ENCODE measurements at places on chromosomes 16 and 17.
A peak's percentile ranks its signal among the peaks of the same experiment; 100 is the strongest.

- DNase-seq: no peak
Observed at GRCh38 chr16:74563828-74564263, 43.1 kb downstream of the GLG1 start.

- peak; percentile 54 for DNase-seq
Observed at GRCh38 chr17:43608313-43608712, 53.4 kb downstream of the MEOX1 start.

- DNase-seq: no peak
Observed at GRCh38 chr17:50625032-50625871, 9.4 kb upstream of the ABCC3 start.

DNA sequence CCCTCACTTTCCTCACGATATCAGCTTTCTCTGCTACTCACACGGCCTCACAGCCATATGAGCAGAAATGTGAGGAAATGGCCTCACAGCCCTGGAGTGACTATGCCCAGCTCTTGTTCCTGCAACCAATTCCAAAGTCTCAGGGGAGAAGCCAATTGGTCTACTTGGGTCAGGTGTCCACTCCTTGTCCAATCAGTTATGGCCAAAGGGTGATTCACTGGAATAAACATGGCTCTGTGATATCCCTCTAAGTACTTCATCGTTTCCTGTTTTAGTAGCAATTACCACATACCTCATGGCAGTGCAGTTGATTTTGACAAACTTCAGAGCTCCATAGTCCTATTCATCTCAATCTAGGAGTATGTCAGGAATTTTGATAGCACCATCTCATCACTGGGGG lies 195.4 kb downstream of the KATNIP start:
- DNase-seq: no peak

GRCh38 chr16:88760424-88761142 lies 24.4 kb downstream of the PIEZO1 start:
- no peak for DNase-seq

- DNase-seq: peak; percentile 85
Observed at GRCh38 chr17:75288770-75289114, 491 bp downstream of the SLC25A19 start.

- DNase-seq: no peak
Observed at GRCh38 chr17:34615326-34615725, 35.9 kb downstream of the TMEM132E start.

DNA sequence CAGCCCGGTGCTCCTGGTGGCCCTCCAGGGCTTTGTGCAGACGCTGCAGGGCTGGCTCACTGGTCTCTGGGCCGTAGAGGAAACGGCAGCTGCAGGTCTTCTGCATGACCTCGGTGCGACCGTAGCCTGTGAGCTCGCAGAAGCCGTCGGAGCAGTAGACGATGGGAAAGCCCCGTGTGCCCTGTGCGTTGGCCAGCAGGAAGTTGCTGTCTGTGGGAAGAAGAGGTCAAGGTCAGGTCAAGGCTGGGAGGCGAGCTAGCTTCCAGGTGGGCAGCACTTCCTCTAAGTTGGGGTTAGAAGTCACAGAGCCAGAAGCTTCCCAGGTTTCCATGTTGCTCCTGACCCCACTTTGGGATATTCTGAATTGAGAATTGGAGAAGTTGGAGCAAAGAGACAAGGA lies 2.1 kb downstream of the KCNH4 start:
- peak; percentile 76 for DNase-seq

DNA sequence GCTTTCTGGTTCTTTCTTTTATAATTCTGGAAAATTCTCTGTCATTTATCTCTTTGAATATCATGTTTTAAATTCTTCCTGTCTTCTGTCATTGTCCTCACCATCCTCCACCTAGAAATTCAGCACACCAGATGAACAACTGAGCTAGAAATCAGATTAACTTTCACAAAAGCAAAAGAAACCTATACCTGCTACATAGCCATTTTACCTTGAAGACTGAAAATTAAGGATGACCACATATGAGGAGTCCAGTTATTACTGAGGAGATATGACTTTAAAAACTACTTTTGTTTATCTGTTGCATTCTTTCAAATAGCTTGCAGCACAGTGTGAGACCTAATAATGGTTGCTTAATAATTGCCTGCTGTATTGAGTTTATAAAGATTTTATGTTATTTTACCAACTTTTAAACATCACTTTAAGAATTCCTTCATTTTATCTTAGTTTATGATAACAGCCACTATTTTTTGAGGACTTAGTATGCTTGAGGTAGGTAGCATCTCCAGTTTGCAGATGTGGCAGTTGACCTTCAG lies 104.3 kb downstream of the BCAS3 start:
- DNase-seq: no peak

- DNase-seq: no peak
Observed at GRCh38 chr16:49344401-49344800, 29.2 kb upstream of the C16orf78 start.

DNA sequence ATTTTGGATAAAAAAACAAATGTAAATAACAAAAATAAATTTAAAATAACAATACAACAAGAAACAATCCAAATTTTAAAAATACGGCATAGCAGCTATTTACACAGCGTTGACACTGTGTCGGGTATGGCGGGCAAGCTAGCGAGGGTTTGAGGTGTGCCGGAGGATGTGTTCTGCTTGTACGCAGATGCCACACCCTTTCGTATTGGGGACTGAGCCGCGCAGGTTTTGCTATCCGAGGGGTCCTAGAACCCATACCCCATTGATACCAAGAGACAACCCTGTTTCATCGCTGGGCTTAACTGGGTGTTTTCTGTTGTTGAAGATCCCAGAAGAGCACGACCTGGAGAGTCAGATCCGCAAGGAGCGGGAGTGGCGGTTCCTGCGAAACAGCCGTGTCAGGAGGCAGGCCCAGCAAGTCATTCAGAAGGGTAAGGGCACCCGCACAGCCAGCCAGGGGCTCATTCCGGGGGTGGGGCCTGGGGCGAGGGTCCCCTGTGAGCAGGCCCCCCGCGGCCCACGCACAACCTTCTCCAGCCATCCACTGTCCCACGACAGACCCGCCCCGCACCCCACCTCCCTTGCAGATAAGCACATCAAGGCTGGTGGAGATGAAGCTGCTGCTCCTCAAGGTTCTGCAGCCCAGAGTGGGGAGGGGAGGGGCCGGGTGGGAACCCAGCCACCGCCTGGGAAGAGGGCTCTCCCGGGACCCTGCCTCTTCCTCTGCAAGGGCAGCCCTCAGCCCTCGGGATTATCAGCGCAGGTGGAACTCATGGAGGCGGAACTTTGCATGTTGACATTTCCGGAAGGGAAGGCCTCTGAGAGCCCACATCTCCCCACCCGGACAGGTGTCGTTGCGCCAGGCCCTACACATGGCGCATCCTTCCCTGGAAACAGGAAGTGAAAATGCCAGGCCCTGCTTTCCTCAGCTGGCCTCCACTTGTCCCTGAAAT lies 51.2 kb upstream of the CHMP6 start:
- DNase-seq: peak; percentile 52

GRCh38 chr17:44707755-44708400 lies 587 bp upstream of the DBF4B start:
- no peak for DNase-seq

DNA sequence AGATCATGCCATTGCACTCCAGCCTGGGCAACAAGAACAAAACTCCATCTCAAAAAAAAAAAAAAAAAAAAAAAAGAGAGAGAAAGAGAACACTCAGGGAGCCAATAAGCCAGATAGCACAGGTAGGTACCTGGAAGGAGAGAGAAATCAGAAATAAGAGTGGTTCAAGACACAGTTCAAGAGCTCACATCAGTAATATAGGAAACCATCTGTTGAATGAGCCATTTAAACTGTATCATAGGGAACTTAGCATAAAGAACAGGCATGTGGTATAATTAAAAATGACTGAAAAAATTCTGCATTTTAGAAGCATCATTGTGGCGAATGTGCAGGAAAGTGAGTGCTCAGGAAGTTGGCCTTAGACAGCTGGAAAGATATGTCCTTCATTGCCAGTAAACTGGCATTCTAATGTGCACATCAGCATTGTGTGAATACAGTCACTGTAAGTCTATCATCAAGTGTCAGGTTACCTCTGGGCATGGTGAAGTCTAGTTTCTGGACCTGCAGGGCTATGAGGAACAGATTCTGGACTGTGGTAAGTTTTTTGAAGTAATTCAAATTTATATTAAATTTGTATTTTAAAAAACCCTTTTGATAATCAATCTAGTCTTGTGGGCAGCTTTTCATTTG lies 20.4 kb downstream of the KRT12 start:
- no peak for DNase-seq

DNA sequence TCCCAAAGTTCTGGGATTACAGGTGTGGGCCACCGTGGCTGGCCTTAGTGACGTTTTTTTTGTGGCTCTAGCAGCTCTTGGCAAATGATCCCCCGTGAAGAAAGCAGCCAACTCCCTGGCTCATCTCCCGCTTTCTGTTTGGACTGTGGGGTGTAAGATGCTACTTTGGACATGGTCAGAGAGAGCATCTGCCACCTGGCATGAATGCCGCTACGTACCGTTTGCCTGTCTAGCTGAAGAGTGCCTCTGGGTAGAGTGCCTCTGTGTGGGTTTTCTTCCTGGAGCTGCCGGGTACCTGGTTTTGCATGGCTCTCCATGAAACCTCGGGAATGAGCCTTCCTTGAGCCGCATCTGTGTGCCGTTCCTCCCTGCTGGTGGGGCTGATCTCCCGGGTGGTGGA lies 34.3 kb downstream of the NDEL1 start:
- no peak for DNase-seq

GRCh38 chr17:4769628-4770027 lies 2.1 kb upstream of the TM4SF5 start:
- DNase-seq: no peak

- DNase-seq: no peak
Observed at GRCh38 chr17:1146561-1147265, 33.1 kb downstream of the ABR start.

DNA sequence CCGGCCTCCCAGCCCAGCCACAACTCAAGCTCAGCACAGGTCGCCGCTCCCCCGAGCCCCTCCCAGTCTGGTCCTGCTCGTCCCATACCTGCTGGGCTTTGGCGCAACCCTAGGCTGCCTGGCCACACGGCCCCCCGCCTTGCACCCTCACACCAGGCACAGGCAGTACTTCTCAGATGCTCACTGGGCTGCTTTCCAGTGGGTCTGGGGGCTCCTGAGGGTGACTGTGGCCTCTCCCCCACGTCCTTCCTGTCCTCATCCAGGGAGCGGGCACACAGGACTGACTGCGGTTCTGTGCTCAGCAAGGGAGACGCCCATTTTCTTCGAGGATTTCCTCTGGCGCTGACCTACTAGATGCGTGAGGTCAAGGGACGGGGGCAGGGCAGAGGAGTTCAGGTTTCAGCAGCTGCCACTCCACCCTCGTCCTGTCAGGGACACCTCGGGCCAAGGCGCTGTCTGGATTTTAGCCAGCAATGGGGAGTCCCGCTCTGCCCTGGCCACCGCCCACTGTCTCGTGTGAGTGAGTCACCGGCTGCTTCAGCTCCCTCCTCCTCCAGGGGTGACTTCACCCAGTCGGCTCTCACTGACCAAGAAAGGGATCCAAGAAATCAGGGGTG lies 115.8 kb downstream of the NPIPB11 start:
- no peak for DNase-seq

DNA sequence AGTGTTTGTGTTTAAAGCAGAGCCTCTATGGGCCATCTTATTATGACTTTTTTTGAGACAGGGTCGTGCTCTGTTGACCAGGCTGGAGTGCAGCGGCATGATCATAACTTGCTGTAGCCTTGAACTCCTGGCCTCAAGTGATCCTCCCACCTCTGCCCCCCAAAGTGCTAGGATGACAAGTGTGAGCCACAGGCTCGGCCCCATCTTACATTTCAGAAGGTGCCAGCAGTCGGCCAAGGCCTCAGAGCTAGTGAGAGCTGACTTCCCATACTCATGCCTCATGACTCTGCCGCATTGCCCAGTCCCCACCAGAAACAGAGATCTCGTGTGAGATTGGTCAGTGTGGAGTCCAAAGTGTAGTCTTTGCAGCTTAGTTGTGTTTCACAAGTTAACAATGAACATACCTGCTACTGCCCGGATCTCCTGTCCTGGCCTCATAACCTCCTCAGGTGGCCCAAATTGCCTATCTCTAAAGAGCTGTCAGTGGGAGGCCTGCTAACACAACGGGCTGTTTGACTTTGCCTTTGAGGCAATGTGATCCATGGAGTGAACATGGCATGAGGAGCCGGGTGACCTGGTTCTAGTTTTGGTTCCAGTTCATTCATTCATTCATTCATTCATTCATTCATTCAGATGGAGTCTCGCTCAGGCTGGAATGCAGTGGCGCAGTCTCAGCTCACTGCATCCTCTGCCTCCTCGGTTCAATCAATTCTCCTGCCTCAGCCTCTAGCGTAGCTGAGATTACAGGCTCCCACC lies 13.7 kb downstream of the MINK1 start:
- no peak for DNase-seq

DNA sequence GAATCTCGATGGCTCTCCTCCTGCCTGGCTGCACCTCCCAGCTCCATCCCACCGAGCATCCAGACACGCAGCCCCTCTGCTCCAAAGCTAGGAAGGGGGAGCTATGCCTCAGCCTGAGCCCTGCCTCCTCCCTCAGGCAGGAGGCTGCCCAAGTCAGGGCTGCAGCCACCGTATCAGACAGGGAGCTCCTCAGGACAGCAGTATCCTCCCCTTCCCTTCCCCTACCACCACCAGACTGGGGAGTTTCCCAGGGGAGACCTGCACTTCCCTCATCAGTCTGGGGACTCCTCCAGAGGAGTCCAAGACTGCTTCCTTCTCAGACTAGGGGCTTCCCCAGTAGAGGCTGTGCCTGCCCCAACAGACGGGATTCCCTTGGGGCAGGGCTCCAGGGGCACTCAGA lies 17.5 kb downstream of the TMEM132E start:
- no peak for DNase-seq

DNA sequence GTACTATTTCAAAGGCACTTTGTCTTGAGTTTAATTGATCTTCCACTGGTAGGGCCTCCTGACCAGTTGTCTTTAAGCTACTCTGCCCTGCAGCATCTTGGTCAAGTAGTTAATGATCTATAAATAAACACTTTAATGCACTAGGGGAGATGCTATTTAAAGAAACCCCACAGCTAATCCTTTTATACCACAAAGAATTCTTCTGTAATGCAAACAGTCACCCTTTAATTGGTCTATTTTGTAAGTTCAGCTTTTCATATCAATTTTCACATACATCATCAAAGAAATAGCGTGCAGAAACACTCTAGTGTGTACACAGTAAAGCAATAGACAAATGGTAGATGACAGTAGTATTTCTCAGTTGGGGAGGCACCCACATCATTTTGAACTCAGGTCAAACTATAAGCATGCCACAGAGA lies 70.3 kb downstream of the PMP22 start:
- DNase-seq: no peak

DNA sequence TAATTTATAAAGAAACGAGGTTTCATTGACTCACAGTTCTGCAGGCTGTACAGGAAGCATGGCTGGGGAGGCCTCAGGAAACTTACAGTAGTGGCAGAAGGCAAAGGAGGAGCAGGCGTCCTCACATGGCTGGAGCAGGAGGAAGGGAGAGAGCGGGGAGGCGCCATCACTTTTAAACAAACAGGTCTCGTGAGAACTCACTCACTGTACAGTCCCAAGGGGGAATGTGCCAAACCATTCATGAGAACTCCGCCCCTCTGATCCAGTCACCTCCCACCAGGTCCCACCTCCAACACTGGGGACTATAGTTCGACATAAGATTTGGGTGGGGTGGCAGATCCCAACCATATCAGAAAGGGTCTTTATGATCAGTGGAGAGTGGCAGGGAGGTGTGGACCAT lies 392.4 kb upstream of the TNRC6C start:
- DNase-seq: no peak

GRCh38 chr17:18093616-18094408 lies 6.1 kb downstream of the DRG2 start:
- DNase-seq: peak; percentile 37
